ENCODE measurements at places on chromosomes 6 and 20.
A peak's percentile ranks its signal among the peaks of the same experiment; 100 is the strongest.

DNA sequence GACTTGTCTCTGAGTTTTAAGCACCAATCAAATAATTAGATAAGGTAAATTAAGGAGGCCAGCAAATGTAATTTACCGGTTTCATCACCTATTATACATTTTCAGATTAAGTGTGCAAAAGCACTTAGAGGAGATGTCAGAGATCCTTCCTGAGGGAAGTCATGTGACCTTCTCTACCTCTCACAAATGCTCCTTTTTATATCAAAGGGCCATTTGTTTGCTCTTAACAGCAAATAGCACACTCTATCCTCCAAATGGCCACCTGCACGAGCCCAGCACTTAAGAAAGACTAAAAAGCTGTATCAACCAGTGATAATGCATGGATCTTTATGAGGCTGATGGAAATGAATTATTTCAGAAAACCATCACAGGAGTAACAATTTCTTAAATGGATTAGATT, 149.4 kb downstream of the ELOVL4 start:
- no peak for DNase-seq

- DNase-seq: no peak
Observed at GRCh38 chr6:125741336-125741735, 8.1 kb upstream of the HEY2 start.

- DNase-seq: no peak
Observed at GRCh38 chr20:2692036-2692885, at the start of gene EBF4. Gene EBF4, plus strand, starts transcription at chr20:2692780. Its CDS starts 866 bp downstream, at chr20:2693646.

GRCh38 chr6:32931211-32931610, 9.6 kb downstream of the HLA-DMB start:
- no peak for DNase-seq

DNA sequence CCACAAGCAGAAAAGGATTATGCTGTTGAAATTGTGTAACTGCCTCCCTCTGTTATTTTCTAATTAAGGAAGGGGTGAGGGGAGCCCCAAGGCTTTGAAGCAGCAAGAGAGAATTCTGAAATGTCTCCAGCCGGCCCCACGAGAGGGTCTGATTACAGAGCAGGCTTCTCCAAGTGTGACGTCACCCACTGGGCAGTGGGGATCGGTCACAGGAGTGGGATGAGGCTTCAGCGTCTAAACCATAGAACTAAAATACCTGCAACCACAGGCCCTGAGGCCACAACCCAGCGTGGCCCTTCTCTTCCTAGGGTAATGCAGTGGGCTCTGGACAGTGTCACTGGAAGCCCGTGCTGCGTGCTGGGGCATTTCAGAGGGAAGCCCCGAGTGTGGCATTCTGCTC, 38.6 kb upstream of the APCDD1L start:
- peak; percentile 43 for DNase-seq
